Left ventricle myocardium superior (tissue), 1 donor: ENCODE measurements at places on chromosomes 7 and 10. TPM values are rescaled to one million over a fixed set of nuclear protein-coding genes. Genes with fewer than 3 reads are reported as not detected.

- no peak for DNase-seq
Observed at GRCh38 chr7:46939089-46939488, 642.8 kb downstream of the TNS3 start.

Gene KCNH2
- 107 TPM for total RNA-seq

DNA sequence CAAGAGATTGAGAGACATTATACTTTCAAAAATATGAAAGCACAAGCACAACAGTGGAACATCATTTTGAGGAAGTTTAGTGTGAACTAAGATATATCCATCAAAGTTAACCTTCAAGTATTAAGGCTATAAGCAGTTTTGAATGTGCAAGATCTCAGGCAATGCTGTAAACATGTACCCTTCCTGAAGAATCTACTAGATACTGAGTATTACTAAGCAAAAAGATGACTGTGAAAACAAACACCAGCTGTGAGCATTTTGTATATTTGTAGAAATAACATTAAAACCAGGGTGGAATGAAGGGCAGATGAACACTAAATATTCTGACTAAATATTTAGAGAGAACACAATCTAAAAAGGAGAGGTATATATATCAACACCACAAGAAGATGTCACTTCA lies 41.3 kb upstream of the ADRA2A start:
- no peak for DNase-seq

GRCh38 chr7:146112755-146113154 lies 3.8 kb upstream of the CNTNAP2 start:
- DNase-seq: no peak

- DNase-seq: no peak
Observed at GRCh38 chr10:35961501-35961900, 319.4 kb upstream of the FZD8 start.

DNA sequence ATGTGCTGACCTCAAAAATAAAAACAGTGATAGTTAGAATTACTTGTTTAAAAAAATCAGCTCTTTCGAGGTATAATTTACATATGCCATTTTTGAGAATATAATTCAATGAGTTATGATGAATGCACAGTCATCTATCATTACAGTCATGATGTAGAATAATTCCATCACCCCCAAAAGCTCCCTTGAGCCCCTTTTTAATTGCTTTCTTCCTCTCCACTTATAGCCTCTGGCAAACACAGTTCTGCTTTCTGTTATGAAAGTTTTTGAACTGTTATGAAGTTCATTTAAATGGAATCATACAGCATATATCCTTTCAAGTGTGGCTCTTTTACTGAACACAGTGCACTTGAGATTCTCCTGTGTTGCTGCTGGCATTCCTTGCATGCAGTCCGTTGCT lies 41.4 kb downstream of the PRTFDC1 start:
- no peak for DNase-seq

Gene NAT16
- not detected for total RNA-seq

GRCh38 chr10:21744223-21744622 lies 210.2 kb downstream of the MLLT10 start:
- no peak for DNase-seq

DNA sequence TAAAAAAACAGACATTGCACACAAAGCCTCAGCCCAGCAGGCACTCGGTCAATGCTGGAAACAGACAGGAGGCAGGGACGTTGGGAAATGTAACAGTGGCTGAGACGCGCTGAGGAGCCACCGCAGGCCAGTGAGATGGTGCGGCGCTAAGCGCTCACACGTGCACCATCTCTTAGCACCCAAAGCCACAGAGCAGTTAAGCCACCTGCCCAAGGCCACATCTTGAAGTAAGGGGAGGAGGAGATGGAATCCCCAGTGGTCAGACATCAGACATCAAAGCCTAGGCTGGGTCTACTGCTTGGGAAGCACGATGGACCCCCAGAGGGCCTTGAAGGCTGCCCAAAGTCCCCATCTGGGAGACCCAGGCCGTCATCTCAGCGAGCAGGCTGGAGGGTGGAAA lies 15.6 kb downstream of the LAT2 start:
- peak; percentile 5 for DNase-seq
